ENCODE measurements at places on chromosomes 11 and 22.

DNA sequence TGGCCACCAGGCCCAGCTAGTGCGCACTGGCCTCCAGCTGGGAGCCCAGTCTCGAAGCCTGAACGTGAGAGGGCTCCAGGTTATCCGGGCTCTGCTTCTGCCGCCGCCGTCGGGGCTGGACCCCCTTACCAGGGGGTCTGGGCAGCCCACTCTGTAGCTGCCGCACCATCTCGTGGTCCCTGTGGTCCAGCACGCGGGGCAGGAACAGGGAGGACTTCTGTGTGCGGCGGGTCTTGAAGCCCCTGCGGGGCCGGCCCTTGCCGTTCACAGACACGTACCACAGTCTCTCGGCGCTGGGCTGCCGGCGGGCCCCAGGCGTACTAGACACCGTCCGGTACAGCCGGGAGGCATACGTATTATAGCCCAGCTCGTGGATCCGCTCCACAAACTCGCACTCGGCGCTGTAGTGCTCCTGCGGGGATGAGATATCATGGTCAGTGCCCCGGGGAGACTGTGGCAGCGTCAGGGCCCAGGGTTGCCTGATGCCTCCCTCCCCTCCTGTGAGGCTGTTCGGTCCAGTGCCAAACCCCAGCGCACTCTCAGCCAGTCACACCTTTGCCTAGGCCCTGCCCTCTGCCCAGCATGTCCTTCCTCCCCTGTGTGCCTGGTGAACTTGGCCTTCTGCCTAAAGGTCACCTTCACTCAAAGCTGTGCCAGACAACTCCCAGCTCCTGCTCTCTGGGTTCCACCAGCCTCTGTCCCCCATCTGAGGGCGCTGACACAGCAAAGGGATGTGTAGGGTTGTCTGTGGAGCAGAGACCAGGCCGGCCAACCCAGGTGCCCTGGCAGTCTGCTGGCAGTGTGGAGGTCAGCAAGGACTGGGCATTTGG is 8.7 kb downstream of the FGF3 start:
- DNase-seq, result no peak

- no peak for DNase-seq
These were observed 16.7 kb upstream of the PISD start for GRCh38 chr22:31678748-31679147.

DNA sequence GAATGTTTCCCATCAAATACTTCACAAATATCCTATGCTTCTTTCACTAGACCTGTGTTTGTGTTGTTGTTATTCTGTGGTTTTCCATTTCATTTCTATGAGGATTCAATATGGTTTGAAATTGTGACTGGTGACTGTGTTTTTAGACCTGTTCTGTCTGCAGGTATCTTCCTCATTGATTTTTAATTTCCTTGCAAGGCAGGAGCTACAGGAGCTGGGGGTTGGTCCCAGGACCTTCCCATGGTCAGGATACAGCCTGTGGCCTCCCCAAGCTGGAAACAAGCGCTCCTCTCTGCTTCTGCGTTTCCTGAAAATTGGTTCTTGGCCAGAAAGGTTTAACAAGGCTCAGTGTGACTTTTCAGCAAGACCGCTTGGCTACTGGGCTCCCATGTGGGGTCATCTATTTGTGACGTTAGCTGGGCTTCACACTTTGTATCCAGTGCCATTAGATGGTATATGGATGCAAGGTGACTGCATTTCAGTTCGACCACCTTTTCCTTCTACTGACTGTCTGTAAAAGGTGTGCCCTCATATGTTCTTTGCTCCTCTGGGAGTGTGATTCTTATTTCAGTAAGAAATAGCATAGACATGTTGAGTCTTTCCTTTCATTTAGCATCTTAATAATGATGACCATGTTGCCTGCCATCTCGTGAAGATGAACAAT is 21.5 kb downstream of the IGLL5 start:
- DNase-seq, result no peak

- DNase-seq, result no peak
These were observed 487.9 kb upstream of the LRRC4C start for GRCh38 chr11:41947392-41947791.

- DNase-seq, result no peak
These were observed 106.3 kb upstream of the TEAD1 start for GRCh38 chr11:12567746-12568460.

DNA sequence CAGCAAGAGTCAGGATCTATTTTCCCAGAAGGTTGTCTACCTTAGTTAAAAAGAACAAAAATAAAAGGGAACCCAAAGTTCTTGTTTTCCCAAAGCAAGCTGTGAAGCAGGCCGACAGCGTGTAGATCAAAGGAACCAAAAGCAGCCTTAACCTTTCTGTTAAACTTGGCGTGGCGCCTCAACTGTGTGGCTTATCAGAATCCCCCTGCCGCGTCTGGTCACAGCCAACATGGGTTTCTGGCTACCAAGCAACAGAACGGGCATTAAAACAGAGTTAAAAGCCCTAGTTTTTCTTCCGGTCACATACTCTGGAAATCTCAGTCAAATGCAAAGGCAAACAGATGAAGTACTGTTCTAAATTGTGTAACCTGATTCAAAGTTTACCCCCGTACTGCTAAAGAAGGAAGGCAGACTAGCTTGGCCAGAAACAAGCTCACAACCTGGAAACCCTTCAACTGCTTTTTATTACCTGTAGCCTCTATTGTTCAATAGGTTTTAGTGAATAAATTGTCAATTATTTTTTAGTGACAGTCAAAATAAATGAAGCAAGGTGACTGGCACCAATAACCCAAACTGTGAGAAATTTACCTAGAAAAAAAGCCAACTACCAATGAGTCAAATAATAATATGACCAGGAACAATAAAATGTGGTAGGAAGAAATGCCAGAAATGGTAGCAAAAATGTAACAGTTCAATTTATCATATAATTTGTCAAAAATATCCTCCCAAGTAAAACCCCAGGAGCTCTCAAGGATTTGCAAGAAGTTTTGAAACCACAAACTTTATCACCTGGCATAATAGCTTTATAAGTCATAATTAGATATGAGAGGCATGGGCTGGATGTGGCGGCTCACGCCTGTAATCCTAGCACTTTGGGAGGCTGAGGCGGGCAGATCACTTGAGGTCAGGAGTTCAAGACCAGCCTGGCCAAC is 21.4 kb downstream of the CHKA start:
- DNase-seq, result peak; percentile 48

GRCh38 chr11:110747531-110747930 is 35.3 kb upstream of the ARHGAP20 start:
- DNase-seq, result no peak

DNA sequence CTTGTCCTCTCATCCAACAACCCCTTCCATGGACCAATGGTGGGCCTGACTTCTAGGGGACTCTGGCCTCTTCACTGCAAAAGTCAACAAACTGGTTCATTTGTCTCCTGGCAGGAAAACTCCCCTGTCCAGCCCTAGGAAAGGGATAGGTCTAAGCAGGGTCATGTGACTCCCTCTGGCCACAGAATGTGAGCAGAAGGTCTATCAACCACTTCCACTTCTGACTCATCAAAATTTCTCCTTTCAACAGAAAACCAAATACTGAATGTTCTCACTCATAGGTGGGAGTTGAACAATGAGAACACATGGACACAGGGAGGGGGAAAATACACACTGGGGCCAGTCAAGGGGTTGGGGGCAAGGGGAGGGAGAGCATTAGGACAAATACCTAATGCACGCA is 1.3 kb upstream of the ISX start:
- peak; percentile 63 for DNase-seq

- DNase-seq, result no peak
These were observed 34.4 kb upstream of the SUSD2 start for GRCh38 chr22:24146791-24147353.

GRCh38 chr22:46165977-46166376 is 15.7 kb downstream of the PPARA start:
- DNase-seq, result no peak

DNA sequence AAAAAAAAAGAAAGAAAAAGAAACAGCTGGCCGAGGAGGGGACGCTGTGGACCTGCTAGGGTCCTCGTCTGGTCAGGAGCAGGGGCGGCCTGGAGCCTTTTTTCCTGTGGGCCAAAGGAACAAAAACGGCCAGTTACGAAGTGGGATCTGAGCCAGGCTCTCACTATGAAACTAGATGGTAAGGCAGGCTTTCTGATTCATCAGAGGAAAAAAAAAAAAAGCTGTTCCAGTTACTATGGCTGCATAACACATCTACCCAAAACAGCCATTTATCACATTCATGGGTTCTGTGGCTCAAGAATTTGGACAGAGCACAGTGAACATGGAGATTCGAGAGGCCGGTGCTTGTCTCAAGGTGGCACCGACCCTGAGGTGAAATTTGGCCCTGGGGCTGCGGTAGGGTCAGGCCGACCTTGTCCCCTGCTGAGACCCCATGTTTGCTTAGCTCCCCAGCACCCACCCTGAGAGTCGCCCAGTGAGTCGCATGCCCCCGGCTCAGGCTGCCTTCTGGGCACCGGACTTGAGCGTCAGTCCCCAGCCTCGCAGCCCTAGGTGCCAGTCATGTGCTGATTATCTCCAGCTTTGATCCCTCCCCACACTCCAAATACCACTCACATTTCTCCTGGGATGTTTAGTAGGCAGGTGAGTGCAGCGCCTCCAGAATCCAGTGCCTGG is 34.2 kb downstream of the MRGPRD start:
- no peak for DNase-seq

GRCh38 chr11:9617940-9618339 is 44.5 kb downstream of the WEE1 start:
- no peak for DNase-seq

DNA sequence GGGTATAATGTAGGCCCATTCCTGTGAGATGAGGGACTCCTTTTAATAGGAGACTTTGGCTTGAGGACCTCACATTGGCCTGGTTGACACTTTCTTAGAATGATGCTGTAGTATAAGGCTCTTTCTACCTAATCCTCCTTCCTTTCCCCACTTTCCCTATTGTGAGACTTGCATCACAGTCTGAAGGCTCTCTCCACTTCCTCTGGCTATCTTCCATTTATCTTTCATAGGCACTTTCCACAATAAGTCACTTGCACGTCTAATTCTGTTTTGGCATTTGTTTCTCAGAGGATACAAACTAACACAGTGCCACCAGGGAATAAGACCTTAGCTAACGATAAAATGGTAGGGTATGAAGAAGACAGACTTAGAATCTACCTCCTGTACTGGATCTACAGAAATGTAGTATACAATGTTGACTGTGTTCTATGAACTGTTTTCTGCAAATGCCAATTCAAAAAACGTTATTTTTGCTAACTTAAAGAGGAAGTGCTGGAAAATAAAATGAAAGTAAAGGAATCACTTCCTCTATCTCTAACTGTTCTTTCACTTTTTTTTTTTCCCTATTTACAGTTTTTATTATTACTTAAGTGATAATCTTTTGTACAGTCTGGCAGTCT is 17.9 kb upstream of the PDE3B start:
- no peak for DNase-seq

DNA sequence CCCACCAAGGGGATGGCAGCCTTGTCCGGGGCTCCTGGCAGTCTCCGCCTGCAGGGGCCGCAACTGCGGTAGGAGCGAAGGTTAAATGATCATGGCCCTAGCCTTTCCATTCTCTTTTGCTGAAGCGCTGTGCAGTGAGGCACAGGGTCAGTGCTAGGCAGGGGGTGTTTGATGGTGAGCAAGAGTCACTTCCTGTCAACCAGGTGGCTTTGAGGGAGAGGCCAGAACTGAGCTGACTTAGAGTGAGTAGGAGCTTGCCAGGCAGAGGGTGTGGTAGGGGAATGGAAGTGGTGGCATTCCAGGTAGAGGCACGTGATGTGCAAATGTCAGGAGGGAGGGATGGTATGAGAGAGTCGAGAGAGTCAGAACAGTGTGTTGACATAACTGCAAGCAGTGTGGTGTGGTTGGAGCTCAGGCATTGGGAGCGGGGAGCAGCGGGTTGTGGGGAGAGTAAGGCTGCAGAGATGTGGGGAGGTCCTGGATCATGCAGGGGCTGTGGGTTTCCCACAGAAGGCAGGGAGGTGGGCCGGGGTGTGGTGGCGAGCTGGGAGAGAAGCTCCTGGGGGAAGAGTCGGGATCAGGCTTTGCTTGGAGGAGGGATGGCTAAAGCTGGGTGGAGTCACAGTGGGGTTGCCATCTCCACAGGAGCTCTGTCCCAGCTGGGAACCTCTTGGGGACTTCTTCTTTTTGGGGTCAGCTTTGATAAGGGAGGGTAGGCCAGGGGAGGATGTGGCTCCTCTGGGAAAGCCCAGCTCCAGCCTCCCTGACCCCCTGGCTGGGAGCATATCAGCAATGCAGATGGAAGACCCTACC is 33.3 kb downstream of the AMPD3 start:
- DNase-seq, result peak; percentile 52

GRCh38 chr22:43901976-43902643 is 10.3 kb upstream of the PNPLA5 start:
- no peak for DNase-seq

GRCh38 chr11:12932485-12932884 is 76.6 kb upstream of the RASSF10 start:
- DNase-seq, result no peak

GRCh38 chr11:8531982-8532381 is 62.0 kb downstream of the STK33 start:
- DNase-seq, result peak; percentile 49

- no peak for DNase-seq
These were observed 100.6 kb downstream of the CSNK2A3 start for GRCh38 chr11:11252403-11252802.

DNA sequence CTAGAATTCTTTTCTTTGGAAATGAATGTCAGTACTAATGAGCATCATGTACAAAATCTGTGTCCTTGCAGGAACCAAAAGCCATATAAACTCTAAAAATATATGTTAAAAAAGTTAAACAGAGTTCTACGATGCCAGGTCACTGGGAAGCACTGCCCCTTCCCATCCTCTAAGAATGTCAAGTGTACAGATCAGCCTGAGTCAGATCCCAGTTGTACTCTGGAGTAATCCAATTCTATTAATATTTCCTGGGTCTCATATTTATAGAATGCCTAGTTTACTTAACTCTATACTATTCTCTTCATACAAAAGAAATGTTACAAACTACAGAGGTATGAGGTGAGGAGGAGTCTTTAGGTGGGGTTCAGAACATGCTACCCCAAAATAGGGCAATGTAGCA is 460.1 kb downstream of the DLG2 start:
- no peak for DNase-seq

DNA sequence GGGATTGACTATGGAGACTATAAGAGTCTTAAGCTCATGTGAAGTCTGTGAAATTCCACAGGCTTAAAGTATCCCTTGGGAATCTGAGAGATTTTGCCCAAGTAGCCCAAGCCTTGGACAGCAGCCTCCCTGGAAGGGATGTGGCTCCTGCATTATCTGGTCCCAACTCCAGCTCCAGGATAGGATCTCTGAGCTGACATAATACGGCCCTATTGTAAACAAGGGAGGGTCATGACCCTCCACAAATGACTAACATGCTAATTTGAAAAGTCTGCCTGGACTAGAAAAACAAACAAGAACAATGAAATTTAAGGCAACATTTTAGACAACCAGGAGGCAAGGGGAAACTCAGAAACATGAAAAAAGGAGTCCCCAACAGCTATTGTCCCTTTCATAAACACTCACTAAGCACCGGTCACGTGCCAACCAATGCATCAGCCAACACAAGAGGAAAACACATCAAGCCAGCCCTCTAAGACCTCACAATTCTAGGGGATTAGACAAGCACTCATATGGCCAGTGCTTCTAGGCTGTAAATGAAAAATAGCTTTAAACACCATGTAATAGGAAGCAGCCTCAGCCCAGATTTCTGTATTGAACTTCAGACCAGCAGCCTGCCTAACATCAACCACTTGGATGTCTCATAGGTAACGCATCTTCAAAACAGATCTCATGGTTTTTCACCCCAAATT is 101.2 kb upstream of the TIMP3 start:
- no peak for DNase-seq
